Amniotic stem cell (primary cell): ENCODE measurements at places on chromosomes 3 and 15.
A peak's percentile ranks its signal among the peaks of the same experiment; 100 is the strongest.

GRCh38 chr3:189049458-189050236 is 122.1 kb upstream of the TPRG1 start:
- DNase-seq, result no peak

DNA sequence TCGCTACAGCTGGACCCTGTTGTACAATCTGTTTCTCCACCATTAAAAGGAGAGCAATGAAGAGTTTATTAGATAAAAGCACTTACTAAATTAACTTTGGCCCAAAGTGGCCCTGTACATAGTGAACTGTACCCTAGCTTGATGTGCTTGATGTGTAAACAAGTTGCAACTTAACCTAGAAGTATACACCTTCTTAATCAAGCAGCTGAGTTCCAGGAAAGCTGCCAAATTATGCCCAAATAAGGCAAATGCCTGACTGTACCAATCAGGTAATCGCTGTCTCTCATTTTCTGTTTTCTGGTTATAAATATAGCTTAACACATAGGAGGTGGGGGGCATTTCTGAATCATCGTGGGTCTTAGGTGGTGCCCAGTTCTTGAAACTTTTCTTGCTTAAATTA is 704.8 kb upstream of the CBLB start:
- DNase-seq, result no peak

DNA sequence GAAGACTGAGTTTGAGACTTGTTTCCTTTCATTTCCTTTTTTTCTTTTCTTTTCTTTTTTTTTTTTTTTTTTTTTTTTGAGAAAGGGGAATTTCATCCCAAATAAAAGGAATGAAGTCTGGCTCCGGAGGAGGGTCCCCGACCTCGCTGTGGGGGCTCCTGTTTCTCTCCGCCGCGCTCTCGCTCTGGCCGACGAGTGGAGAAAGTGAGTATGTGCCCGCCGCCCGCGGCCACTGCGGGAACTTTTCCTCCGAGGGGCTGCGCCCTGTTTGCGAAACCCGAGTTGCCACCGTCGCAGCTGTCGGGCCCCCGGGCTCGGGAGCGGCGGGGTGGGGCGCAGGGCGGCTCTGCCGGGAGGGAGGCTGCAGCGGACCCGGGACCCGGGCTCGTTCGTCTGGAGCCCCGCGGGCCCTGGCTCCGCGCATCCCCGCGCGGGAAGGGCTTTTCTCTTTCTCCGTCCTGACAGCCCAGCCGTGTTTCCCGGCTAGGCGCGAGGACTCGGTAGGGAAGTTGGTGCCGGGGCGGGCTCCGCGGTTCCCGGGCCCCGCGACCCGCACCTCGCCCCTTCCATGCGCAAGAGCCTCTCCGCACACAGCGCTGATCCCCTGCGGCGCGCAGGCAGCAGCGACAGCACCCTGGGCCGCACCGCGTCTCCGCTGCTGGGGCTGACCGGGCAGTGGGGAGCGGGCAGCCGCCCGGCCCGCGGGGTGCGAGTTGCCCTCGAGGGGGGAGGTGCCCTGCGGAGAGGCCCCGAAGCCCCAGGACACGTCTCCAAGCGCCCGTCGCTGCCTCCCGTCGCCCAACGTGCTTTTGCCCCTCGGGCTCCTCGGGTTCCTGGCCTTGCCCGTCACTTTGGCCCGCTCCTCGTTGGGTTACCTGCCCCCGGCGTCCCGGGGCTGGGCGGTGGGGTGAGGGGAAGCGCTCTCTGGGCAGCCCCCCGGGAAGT is 1.4 kb downstream of the IGF1R start:
- DNase-seq, result no peak

GRCh38 chr15:70327856-70328678 is 230.3 kb upstream of the TLE3 start:
- no peak for DNase-seq

- DNase-seq, result no peak
These were observed 108.7 kb downstream of the ST8SIA2 start for GRCh38 chr15:92502336-92502735.

- DNase-seq, result no peak
These were observed 97.1 kb upstream of the TNFAIP8L3 start for GRCh38 chr15:51191766-51192165.

DNA sequence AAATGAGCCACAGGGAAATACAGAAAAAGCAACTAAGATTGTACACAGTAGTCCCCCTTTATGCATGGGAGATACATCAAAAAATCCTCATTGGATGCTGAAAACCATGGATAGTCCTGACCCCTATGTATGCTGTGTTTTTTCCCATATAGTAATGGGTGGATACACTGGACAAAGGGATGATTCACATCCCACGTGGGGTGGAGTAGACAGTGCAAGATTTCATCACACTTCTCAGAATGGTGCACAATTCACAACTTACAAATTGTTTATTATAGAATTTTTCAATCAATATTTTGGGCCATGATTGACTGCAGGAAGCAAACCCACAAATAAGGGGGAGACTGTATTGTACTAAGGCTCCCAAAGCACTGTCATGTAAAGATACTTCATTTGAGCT is 224.4 kb upstream of the STRIT1 start:
- no peak for DNase-seq

- no peak for DNase-seq
These were observed 31.2 kb upstream of the RARRES1 start for GRCh38 chr3:158763421-158763820.

GRCh38 chr3:72017311-72017710 is 232.4 kb upstream of the PROK2 start:
- no peak for DNase-seq

- no peak for DNase-seq
These were observed 103.5 kb upstream of the UBE2E2 start for GRCh38 chr3:23099677-23100076.

DNA sequence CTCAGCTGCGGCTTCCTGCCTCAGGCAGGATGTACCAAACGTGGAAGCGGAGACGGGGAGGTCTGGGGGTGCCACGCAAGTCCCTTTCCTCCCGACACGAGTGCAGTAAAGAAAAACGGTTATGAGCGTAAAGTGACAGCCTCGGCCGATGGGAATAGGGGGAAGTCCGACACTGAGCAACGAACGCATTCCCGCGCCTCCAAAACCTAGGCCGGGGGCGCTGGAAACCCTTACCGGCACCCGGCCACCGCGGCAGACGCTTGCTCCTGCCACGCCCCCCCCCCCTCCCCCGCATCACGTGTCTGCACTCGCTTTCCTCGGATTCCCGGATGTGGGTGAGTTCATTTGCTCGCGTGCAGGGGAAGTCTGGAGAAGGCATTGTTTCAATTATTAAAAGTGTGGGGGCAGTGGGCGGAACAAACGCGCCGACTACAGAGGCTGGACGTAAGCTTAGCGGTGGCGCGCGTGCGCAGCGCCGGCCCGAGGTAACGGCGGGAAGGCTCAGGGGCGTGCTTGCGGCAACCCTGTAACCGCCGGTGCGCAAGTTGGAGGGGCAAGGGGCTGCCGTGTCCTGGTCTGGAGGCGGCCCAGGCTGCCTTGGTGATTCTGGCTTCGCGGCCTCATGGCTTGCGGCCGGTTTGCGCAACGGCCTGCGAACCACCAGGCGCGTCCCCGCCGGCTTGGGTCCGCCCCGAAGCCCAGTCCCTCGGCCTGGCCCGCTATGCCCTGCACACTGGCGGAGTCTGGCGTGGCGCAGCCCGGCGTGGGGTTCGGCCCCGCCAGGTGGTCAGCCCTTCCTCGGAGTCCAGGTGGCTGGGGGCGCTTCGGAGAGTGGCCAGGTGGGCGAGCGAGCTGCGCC is at the start of the genes ANAPC13 and CEP63:
Gene ANAPC13, minus strand, starts transcription at position 268 of the 859 bp plus-strand sequence. CDS start 3,081 bp downstream, outside the sequence.
Gene CEP63, plus strand, starts transcription at position 340 of the 859 bp plus-strand sequence. CDS start 9,264 bp downstream, outside the sequence.
- peak; percentile 90 for DNase-seq

DNA sequence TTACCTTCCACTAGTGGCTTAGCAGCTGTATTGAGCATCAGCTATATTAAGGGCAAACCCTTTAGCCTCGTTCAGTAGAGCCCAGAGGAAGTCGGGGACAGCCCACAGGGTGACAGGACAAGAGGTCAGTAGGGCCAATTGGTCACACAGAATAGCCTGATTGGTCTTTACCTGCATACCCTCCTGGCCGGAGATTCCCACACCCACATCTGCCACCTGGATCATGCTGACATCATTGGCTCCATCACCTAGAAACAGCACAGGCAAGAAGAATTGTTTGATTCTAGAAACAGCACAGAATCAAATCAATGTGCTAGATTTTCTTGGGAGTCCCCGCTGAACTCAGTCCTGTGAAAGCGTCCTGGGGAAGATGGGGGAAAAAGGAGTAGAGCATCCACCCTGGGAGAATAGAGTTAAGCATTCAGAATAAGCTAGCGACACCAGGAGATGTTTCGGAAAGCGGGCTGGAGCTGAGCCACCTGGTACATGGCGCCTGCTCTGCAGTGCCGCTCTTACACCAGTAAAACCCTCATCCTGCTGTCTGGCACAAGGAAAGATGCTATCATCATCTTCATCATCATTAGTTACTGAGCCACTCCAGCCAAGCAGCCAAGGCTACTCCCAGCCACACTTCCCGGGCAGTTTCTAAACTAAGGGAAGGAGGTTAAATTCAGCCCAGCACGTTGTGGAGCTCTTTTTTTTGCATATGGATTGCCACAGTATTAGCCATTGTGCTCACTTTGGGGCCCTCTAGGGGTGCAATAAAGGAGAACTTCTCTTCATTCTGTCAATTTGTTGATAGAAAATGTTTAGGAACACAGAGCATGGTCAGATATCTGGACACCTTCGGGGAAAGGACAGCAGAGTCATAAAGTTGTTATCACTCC is 171.3 kb downstream of the ATP10A start:
- DNase-seq, result no peak

DNA sequence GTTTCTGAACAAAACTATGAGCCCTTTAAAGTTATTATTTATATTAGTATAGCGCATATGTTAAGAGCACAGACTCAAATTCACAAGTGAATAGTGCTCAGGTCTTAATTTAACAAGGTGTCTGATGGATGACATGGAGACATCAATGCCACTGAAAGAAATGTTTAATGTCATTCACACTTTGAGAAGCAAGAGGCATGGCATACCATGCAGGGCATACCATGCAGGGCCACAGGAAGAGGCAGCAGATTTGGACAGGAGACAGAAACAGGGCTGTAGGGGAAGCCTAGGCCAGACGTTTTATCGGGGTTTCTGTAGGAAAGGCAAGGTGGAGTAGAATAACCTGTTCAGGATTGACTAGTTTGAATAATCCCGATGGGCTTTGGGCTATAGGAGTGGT is 150.2 kb upstream of the KCNH8 start:
- DNase-seq, result no peak

- no peak for DNase-seq
These were observed 201.9 kb downstream of the WNT5A start for GRCh38 chr3:55285156-55285555.

- no peak for DNase-seq
These were observed 1.9 kb downstream of the CD200 start for GRCh38 chr3:112334691-112335433.

DNA sequence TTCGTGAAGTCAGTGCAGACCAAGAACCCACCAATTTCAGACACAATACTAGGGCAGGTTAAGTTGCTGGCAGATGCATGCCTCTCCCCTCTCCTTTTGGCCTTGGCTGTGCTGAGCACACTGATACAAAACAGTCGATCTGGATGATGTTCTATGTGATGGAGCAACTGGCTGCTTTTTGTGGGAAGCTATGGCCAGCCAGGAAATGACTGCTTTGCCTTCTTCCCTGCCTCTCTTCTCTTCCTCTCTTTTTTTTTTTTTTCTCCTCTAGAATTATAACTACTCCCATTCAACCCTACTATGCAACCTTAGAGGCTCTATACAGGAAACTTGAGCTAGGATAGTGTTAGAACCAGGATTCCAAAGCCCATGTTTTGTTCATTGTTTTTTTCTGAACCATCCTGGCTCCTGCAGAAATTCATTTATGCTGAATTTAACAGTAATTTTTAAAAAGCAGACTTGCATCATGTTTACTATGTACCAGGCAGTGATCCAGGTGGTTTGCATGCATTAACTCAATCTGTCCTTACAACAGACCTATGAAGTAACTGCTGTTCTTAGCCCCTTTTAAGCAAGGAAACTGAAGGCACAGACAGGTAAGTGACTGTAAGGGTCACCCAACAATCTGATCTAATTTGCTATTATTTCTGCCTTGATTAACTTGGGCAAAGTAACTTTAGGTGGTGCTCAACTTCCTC is 62.9 kb downstream of the PLD1 start:
- DNase-seq, result no peak

- DNase-seq, result no peak
These were observed 301.0 kb upstream of the LYSMD4 start for GRCh38 chr15:100034191-100034590.

GRCh38 chr3:190646996-190647395 is 133.1 kb downstream of the IL1RAP start:
- DNase-seq, result no peak

DNA sequence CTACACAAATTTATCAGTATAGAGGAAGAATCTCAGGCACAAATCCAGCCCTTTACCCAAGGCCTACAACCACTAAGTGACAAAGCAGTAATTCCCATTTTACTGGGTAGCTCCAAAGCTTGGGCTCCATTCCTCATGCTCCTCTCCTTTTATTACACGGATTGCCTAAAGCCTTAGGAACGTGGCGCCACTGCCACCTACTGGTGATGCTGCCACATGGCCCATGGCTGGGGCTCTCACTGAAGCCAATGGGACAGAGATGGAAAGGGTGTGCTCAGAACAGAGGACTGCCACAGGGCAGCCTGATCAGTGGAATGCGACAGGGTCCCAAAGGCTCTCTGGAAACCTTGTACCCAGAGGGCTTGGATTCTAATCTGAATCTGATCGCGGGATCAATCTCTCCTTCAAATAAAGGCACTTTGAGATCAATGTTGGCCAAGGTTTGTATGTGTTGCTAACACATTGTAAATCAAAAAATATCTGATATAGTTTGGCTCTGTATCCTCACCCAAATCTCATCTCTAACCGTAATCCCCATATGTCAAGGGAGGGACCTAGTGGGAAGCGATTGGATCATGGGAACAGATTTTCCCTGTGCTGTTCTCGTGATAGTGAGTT is 33.5 kb upstream of the LYZL4 start:
- DNase-seq, result peak; percentile 24

DNA sequence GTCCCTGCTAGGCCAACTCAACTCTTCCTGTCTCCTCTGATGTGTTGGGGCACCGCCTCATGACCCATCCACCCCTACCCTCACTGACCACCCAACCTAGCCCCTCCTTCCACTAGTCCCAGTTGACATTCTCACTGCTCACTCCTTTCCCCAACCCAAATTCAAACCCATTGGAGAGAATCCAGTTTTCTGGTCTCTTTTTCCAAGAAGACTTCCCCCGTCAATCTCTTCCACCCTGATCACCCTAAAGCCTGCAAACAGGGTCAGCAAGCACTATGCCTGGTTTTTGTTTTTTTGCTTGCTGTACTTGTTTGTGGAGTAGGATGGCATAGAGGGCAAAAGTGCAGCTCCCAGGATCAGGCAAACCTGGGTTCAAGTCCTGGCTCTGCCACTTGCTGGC is 176.6 kb upstream of the PPP2R3A start:
- no peak for DNase-seq
